Stimulated activated naive CD8-positive, alpha-beta T cell treated with anti-CD3 and anti-CD28 coated beads, Interleukin-15, amount 100 ng/mL, for 72 hours (primary cell): ENCODE measurements at places on chromosomes 3 and 15.
A peak's percentile ranks its signal among the peaks of the same experiment; 100 is the strongest.

DNA sequence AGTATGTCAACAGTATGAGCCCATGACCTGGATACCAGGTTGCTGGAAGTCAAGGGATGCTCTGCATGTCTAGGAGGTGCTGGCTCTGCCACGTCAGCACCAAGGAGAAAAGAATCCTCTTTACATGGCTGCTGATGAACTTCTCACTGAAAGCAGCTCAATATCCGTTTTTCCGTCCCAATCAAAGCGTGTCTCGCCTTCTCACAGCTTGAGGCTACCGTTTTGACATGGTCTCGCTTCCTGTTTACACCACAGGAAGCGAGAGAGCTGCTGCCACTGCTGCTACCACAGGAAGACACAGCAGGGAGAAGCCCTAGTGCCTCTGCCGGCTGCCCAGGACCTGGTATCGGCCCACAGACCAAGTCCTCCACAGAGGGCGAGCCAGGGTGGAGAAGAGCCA, 27.3 kb downstream of the STARD5 start:
- peak; percentile 85 for DNase-seq

GRCh38 chr3:133706033-133706432, 40.2 kb upstream of the TF start:
- no peak for DNase-seq

DNA sequence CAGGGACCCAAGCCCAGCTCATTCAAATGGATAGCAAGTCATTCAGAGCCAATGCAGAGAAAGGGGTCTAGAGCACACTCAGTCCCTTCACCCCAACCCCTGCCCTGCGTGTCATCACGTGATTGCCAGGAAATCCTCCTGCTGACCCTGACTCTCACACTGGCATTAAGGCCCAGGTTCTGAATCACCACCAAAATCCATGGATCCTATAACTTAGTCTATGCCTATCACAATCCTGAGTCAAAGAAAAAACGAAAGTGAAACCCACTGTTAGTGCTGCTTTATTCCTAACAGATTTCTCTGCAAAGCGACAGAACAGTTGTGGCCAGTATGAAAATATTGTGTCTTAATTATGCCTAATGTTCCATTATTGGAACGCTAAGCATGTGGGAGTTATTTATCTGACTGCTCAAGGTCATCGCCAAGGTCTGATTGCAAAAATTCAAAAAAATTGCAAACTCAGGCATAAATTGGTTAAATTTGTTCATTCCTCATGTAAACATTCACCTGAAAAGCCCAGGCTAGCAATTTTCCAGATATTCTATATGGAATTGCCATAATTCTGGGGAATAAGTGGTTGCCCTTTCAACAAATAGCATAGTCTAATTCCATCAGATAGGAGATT, 108.7 kb upstream of the EIF1B start:
- no peak for DNase-seq

- no peak for DNase-seq
These were observed 386.9 kb upstream of the CNTN3 start for GRCh38 chr3:75001330-75001729.

DNA sequence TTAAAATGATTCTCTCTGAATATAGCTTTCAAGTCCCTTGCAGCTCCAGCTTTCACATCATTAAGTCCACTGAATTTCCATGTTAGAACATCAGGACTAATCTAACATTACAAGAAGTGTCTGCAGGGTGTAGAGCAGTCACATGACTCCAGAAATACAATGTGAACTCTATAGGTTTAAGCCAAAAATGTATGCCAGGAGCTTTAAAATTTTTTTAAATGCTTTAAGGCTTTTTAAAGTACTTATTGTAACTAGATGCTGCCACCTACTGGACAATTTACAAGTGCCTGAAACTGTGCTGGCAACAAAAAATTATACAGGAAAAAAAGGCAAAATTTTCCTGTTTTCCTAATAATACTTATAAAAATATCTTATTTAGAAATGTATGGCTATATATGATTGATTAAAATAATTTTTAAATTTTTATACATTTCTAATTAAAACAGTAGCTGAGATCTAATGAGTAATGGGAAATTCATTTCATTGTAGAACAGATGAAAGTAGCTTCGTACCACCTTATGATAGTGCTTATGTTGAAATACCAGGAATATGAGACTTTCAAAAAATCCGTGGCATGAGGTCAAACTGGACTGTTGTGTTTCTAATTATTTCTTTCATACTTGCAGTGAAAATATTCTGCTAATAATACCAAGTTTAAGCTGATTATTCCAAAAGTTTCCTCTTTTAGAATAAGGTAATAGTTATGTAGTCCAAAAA, 25.7 kb downstream of the FSIP1 start:
- no peak for DNase-seq

DNA sequence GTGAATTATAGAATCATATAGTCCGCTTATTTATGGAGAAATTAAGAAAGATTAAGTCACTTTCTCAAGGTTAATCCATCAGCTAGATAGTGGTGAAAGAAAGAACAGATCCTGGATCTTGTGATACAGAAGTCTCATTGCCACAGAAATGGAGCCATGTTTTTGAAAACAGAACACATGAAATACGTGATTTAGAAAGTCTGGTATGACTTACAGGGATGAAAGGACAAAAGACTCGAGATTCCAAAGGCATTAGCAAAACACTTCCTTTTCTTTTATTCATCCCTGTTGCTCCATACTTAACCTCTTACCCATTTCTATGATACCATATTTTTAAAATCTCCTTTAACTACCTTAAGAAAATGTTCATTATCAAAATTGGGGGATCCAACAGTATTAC, 40.0 kb upstream of the TEX9 start:
- DNase-seq: no peak

GRCh38 chr3:2262204-2262603, 163.5 kb downstream of the CNTN4 start:
- no peak for DNase-seq

GRCh38 chr3:141337523-141337854, 30.8 kb upstream of the ZBTB38 start:
- no peak for DNase-seq

DNA sequence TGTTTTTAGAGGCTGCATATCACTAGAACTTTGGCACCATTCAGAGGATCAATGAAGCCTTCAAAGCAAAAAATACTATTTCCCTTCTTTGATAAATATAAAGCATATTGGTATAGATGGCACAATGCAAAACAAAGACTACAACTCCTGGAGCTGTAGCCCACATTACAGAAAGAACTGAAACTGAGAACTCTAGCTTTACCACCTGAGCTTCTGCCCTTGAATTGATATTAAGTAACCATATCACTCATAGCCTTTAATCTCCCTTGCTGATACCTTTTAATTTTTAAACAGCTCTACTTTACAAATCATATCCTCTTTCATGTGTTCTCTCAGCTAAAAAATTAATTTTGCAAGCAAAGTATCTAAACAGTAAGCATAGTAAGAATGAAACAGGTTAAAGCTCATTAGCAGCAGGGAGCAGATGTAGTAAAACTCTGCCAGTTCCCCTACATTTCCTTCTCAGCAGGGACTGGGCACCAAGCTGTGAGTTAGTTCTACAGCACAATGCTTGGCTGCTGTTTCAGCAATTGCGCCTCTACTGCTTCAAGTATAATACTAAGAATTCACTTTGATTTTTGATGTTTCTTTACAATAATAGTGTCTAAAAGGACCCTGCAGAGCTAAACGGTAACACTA, 97.9 kb upstream of the NANOGP8 start:
- no peak for DNase-seq
